ENCODE measurements at places on chromosomes 1 and 21. TPM values are rescaled to one million over a fixed set of nuclear protein-coding genes. Genes with fewer than 3 reads are reported as not detected.

GRCh38 chr1:93729502-93729901, 47.9 kb upstream of the BCAR3 start:
- DNase-seq, result no peak

DNA sequence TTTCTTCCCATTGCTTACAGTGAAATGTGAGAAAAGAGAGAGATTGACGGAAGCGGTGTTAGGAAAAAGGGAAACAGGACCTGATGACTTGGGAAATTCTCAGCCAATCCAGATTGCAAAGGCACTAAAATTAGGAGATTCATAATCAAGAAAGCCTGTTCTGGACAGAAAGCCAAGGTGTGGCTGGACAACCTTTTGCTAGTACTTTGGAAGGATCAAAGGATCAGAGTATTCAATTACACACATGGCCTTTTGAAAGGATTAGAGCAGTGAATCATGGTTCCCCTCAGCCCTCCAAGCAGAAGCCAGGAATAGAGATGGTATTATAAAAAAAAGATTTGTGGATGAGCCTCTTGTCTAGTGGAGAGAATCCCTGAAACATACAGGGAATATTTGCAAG, 669.8 kb upstream of the ADAMTS5 start:
- no peak for DNase-seq

Gene SPRR2F
- not detected for total RNA-seq

DNA sequence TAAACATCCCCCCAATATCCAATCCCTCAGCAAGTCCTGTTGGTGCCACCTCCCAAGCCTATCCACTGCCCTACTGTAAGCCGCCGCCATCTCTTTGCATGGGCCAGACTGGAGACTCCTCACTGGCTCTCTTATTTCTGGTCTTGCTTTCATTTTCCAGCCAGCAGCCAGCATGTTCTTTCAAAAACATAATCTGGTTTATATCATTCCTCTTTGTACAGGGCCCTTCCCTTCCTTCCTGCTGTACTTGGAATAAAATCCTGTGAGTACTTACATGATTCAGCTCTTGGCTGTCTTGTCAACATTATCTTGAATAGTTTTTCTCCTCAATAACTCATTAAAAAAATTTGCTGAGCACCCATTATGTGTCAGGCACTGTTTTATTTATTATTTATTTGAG, 28.2 kb downstream of the TLR5 start:
- DNase-seq, result no peak

Gene RBM11
- total RNA-seq, result 2.8 TPM

Data from H4 (cell line).